T-helper 2 cell treated with Interferon-gamma antibody and Interleukin-4, amounts not matched to agents 100 ng/mL and 5 ng/mL, for 36 hours (primary cell): ENCODE measurements at places on chromosomes 1 and 21. TPM values are rescaled to one million over a fixed set of nuclear protein-coding genes. Genes with fewer than 3 reads are reported as not detected.

Gene COL11A1
- not detected in 2 replicates for total RNA-seq

Gene DMRTA2
- not detected in 2 replicates for total RNA-seq

Gene RNF186
- not detected in 2 replicates for total RNA-seq

Gene FAM110D
- not detected in 2 replicates for total RNA-seq

Gene MMEL1
- 0.95 and 1.2 TPM in 2 replicates for total RNA-seq

Gene IFFO2
- 15.3 and 19.5 TPM in 2 replicates for total RNA-seq

Gene HSD3B2
- not detected in 2 replicates for total RNA-seq

Gene SNX27
- 26.9 and 29.5 TPM in 2 replicates for total RNA-seq

Gene ATP5IF1
- 146 TPM in 2 replicates for total RNA-seq

Gene ZNF683
- 0.52 TPM in 1 of 2 replicates, not detected in the other for total RNA-seq

Gene CELA3A
- total RNA-seq: not detected in 2 replicates
